ENCODE measurements at places on chromosomes 5 and 9.

GRCh38 chr9:69981686-69982445 is 61.8 kb upstream of the MAMDC2 start:
- DNase-seq = no peak

- no peak for DNase-seq
These were observed 57.5 kb downstream of the PSAT1 start for GRCh38 chr9:78354324-78354973.

DNA sequence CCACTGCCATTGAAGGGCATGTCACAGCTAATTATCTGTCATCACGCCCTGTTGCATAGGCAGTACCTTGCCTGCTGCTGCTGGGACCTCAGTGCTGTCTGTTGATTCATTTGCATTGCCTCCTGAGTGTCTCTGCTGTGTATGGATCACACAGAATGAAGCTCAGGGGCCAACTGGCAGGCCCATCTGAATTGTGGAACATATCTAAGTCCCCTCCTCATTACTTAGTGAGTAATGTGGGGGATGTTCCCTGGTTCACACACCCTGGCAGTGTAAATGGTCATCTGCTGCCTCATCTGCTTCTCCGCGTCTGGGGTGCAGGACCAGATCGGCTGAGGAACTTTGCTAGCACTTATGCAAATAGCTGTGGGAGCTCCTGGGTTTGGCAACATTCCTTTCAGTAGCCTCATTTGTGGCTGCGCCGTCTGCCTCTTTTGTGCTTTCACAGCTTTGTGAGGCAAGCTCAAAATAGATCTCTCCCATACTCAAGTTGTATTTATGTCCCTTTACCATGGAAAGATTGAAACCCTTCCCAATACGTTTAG is 25.4 kb downstream of the TYRP1 start:
- no peak for DNase-seq

DNA sequence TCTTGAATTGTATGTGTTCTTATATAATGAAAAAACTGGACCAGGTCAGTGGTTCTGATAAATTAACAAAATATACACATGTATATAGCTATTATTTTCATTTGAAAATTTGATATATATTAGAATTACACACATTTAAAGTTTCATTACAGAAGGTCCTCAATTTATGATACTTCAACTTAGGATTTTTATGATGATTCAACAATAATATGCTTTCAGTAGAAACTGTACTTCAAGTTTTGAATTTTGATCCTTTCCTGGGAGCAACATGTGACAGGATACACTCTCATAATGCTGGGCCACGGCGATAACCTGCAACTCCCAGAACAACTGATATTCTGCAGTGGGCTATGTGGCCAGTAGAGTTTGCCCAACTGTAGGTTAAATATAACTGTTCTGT is 344.7 kb downstream of the TAF11L14 start:
- DNase-seq = no peak

- DNase-seq = peak; percentile 18
These were observed 116.0 kb upstream of the LRRTM2 start for GRCh38 chr5:138990986-138991590.

DNA sequence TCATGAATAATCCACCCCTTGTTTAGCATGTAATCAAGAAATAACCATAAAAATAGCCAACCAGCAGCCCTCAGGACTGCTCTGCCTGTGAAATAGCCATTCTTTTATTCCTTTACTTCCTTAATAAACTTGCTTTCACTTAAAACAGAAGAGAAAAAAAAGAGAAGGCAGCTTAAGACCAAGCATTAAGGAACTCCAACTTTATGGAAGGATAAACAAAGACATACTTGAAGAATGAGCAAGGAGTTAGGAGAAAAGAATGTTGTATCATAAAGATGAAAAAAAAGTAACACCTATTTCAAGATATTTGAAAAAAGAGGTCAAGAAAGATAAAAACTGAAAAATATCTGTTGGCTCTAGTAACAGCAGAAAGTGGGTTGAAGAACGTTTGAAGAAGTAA is 107.6 kb downstream of the RNF180 start:
- DNase-seq = no peak
